ENCODE measurements at places on chromosomes 11 and 22.
A peak's percentile ranks its signal among the peaks of the same experiment; 100 is the strongest.

DNA sequence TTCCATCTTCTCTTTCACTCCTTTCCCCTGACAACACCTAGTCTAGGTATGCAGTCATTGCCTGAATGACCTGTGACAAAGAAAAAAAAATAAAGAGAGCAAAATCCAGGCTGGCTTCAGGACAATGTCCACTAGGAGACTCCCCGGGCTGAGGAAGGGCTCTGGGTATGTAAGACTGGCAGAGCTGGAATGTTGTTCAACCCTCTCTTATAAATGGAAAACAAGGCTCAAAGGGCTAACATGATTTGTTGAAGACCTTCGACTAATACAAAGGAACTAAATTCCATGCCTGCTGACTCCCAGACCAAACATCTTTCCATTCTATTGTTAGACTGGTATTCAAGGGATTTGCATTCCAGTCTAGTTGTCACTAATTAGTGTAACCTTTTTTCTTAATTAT is 122.2 kb downstream of the ARL14EP start:
- DNase-seq = no peak

- DNase-seq = no peak
These were observed 170.2 kb downstream of the BRD1 start for GRCh38 chr22:49657275-49657973.

- no peak for DNase-seq
These were observed 80.9 kb downstream of the INSC start for GRCh38 chr11:15195454-15196200.

DNA sequence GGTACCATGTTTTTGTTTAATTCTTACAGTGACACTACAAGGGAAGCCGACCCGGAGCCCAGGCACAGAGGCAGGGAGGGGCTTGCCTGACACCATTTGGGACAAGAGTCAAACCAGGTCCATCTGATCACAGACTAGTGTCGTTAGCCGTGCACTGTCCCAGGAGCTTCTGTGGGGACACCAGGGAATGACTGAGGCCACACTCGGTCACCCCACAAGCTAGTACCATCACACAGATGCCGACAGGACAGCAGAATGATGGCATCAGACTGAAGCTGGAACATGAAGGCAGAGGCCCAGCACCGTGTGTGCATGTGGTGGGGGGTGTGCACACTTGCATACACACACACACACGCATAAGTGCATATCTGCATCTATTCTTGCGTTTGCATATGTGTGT is 61.5 kb upstream of the NECTIN1 start:
- no peak for DNase-seq

- DNase-seq = no peak
These were observed 78.3 kb upstream of the MYO18B start for GRCh38 chr22:25663654-25664053.

DNA sequence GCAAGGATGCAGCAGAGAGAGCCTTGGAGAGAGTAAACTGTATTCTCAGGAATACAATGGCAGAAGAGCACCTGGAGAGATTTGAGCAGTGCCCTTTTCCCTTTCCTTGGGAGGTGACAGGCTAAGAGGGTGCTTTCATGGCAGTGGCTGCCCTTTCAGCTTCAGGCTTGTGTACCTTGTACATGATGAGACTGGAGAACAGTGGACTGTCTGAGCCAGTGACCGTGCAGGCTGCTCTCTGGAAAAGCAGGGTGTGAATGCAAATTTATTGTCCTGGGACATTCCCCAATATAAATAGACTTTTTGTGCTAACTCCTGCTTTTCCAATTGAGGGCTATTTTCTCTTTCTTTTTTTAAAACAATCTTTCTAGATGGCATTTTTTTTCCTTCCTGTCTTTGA is 99.3 kb downstream of the TRIM44 start:
- no peak for DNase-seq

GRCh38 chr22:49803134-49803533 is 24.5 kb downstream of the BRD1 start:
- peak; percentile 26 for DNase-seq

GRCh38 chr11:4697585-4697984 is at the start of gene OR51E2:
Gene OR51E2, minus strand, starts transcription at chr11:4697853. Its CDS starts 15,142 bp downstream, at chr11:4682711.
- no peak for DNase-seq
